ENCODE measurements at places on chromosomes 13 and 19.
A peak's percentile ranks its signal among the peaks of the same experiment; 100 is the strongest.

DNA sequence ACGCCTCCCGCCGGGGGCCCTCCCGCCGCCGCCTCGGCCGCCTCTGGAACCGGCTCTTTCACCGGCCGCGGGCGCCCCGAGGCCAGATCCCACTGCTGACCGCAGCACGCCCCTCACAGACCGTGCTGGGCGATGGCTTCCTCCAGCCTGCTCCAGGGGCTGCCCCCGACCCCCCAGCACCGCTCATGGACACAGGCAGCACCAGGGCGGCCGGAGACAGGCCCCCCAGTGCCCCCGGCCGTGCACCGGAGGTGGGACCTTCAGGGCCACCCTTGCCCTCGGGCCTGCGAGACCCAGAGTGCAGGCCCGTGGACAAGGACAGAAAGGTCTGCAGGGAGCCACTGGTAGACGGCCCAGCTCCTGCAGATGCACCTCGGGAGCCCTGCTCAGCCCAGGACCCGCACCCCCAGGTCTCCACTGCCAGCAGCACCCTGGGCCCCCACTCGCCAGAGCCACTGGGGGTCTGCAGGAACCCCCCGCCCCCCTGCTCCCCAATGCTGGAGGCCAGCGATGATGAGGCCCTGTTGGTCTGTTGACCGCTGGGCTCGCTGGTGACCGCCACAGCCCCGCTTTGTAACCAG is 13.0 kb downstream of the LRP3 start:
- no peak for DNase-seq

- DNase-seq, result no peak
Observed at GRCh38 chr13:42643076-42643475, 69.1 kb downstream of the TNFSF11 start.

DNA sequence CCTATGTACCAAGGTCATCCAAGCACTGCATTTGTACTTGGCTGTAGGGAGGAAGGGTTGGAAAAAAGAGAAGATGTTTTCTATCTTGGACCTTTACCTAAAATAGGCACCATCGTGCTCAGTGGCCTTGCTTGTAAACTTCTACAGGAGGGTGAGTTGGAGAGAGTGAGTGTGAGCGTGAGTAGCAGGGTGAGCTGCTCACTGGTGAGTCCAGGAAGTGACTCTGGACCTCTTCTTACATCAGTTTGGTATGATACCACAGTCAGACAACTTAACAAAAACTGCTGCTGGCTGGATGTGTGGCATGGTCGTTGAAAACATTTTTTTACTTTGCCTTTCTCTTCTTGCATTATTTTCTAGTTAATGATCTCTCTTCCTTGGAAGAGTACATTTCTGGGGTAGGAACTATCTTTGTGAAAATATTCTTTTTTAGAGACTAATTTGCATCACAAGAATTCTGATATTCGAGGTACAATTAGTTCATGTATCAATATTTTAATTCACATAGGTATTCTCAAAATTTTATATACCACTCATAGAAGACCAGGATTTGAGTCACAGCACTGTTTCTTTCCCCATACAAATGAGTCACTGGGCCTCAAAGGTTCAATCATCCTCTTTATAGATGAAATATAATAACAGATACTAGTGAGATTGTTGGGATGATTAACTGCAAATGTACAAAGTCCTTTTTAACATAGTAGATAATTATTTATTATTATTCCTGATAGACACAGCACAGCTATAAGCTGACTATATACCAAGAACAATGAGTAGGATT is 651 bp downstream of the SERPINE3 start:
- DNase-seq, result no peak

DNA sequence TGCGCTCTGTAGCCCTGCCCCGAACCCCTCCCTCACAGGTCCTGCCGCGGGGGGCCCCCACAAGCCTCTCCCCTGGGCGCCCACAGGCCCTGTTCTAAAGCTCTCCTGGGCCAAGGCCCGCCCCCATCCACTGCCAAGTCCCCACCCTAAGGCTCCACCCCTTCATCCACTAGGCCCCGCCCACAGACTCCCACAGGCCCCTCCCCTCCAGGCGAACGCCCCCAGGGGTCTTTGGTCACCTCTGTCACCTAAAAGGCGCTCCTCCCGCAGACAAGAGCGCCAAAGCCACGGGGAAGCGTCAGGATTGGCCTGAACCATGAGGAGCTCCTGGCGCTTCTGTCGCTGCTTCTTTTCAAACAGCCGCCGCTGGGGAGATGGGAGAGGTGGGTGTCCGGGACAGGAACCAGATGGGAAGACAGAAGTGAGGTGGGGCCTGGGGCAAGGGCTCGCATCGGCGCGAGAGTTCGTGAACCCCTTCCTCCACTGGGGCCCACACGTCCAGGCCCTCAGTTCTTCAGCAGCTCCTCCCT is 2.3 kb downstream of the TULP2 start:
- peak; percentile 28 for DNase-seq

GRCh38 chr13:32284927-32285632 is 30.1 kb downstream of the ZAR1L start:
- no peak for DNase-seq

DNA sequence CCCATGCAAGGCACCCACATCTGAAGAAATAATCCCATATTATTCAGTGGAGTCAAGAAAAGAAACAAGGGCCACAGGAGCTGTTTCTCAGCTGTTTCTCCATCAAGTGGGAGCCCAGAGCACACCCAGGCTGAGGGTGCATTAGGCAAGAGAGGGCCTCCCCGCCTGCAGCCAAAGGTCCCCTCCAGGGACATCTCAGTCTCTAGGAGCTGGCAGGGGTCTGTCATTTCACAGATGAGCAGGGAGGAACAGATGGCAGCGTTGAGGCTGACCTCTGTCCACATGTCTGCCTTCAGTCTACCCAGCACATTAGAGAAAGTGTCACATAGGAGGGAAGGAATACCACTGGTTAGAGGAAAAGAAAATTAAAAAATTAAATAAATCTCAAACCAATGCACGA is 157.7 kb downstream of the ZNF536 start:
- DNase-seq, result no peak

DNA sequence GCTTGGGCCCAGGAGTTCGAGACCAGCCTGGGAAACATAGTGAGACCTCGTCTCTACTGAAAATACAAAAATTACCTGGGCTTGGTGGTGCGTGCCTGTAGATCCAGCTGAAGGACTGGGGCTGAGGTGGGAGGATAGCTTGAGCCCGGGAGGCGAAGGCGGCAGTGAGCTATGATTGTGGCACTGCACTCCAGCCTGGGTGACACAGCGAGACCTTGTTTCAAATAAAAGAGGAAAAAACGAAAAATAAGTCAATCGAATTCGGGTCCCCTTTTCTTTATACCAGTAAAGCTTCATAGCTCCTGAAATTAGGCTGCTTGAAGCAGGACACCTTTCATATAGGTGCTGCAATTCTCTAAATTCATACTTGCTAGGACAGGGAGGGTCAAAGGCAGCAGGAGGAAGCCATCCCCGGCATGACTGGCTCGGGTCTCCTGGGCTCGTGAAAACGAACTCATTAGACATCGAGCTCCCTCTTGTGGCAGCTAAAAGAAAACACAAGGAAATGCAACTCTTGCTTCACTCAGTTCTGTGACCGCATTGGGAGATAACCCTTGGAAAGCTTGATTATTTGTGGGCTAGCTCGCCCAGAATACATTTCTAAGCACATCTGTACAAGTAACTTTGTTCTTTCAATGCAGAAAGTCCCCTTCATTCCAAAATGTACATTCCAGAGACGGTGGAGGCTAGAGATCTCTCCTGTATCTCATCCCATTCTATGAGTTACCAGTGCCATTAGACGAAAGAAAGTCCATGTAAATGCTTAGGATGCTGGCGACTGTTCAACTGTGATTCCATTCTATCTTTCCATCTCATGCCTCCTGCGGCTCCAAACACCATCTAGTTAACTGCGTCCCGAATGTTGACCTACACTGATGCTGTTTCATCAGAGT is 16.8 kb downstream of the FPR2 start:
- DNase-seq, result peak; percentile 3

DNA sequence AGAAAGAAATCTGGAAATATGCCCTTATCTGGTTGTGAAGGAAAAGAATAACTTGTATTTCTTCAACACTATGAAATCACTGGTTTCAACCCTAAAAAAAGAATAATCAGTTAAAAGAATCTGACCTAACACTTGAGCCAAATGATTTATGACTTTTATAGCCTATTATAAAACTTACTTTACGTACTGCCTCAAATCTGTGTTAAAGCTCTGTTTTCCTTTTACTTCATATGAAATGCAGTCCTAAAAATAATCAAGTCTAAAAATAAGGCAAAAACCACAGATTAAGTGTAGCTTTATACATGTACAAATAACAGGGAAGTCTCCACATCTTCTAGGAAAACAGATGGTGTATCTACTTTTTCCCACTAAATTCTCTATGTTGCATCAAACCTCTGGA is 101.3 kb downstream of the VWA8 start:
- DNase-seq, result no peak

DNA sequence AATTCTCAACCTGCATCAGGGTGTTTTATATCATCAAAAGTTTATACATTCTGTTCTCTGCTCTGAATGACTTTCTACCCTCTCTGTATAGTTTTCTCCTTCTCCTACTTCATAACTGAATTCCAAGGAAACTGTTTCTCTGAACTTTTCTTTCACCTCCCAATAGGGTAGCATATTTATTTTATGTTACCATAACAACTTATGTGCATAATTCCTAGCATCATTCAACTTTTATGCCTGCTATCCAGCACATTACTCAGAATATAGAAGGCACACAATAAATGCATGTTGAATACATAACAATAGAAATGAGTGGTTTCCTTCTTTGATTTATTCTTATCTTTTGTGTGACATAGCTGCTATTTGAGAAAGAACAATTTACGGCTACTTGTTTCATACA is 2385.0 kb downstream of the PCDH9 start:
- no peak for DNase-seq

DNA sequence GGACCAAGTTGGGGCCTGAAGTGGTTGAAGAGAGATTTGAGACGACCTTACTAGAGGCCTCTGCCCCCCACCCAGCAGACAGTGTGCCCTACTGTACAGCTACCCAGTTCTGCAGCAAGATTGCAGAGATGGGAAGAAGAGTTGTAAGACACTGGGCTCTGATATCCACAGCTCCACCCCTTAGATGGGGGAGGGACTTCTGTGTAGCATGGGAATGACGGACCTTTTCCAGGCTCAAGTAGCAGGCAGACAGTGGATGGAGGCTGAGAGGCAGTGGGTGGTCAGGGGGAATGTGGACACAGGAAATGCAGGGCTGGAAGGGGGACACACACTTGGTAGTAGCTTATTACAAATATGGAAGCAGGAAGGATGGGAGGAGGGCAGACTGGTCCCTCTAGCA is 13.0 kb downstream of the LRFN3 start:
- no peak for DNase-seq

All from stimulated activated CD4-positive, alpha-beta T cell treated with anti-CD3 and anti-CD28 coated beads, TNF-alpha, amount 100 ng/mL, for 4 hours (primary cell).